ENCODE measurements at places on chromosomes 1 and 21.

GRCh38 chr1:232225336-232226131 lies 404.4 kb downstream of the SIPA1L2 start:
- DNase-seq, result no peak

DNA sequence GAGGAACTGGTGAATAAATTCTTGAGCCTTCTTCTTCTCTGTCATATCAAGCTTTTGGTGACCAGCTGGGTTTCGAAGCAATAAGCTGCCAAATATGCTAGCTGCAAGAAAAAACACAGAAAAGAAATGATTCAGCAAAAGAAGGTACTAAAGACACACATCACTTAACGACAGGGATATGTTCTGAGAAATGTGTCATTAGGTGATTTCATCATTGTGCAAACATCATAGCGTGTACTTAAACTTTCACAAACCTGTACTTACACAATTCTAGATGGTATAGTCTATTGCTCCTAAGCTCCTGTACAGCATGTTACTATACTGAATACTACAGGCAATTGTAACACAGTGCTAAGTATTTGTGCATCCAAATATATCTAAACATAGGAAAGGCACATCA lies 2.9 kb upstream of the MTF1 start:
- no peak for DNase-seq

DNA sequence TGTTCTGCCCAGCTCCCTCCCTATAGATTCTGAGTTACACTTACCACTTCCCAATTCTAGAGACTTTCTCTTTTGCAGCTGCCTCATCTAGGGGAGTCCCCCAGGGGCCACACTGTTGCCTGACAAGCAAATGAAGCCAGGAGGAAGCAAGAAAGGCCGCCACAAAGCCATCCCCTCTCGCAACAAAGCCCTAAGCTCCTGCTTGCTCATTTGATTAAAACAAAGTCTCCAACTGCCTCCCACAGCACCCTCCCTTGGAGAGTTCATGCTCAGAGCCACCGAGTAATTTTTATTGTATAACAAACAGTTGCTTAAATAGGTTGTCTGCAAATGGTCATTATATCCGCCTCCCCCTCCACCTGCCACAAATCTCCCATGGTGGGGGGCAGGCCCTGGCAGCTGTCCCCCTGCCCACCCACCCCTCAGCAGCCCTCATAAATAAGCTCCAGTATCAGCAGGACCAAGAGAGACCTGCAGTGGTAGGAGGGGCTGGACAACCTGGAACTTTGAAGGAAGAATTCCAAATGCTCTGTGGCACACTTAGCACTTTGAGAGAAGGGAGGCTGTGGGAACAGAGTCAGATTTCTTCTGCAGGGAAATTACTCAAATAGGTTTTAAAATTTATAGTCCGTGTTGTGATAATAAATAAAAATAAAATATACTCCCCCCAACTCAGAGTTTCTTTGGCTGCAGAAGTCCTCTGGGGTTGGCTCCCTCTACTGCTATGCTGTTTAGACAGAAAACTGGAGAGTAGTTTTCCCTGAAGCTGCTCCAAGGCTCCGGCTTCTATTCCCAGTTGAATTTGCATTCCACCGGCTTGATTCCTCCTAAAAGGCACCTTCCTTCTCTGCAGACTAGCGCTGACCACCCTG lies 237.5 kb downstream of the TTLL7 start:
- no peak for DNase-seq

GRCh38 chr1:155017946-155018316 lies 15.3 kb downstream of the ZBTB7B start:
- DNase-seq, result no peak

DNA sequence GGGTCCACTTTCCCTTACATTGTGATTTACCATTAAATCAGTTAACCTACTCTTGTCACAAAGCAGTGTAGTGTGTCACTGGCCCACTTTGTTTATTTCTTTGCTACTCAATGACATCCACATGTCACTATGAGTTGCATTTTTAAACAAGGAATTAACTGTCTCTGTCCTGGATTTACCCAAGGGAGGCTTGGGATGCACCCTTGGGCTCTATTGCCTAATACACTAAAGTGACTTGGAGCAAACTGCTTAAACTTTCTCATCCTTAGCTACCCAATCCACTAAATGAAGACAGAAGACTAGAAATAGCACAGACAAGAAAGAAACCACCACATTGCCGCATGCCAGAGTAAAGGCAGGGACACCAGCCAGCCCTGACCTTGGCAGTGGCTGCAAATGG lies 136.2 kb upstream of the TIAM1 start:
- DNase-seq, result no peak

- no peak for DNase-seq
Observed at GRCh38 chr21:27070861-27071670, 104.2 kb upstream of the ADAMTS5 start.

GRCh38 chr1:8276173-8276914 lies 41.6 kb upstream of the SLC45A1 start:
- no peak for DNase-seq

GRCh38 chr1:202806845-202807450 lies 1.3 kb downstream of the KDM5B start:
- no peak for DNase-seq

GRCh38 chr1:214213136-214213535 lies 67.8 kb upstream of the SMYD2 start:
- no peak for DNase-seq

GRCh38 chr1:26983863-26984262 lies 9.6 kb upstream of the TRNP1 start:
- DNase-seq, result no peak

- no peak for DNase-seq
Observed at GRCh38 chr1:61428146-61428545, 296.8 kb downstream of the TM2D1 start.
